NCI-H446 (cell line): ENCODE measurements at places on chromosomes 2 and 18.
A peak's percentile ranks its signal among the peaks of the same experiment; 100 is the strongest.

- DNase-seq: no peak
Measured at GRCh38 chr18:60215432-60215831, 157.1 kb downstream of the MC4R start.

- no peak for DNase-seq
Measured at GRCh38 chr2:24513281-24514071, 22.4 kb downstream of the NCOA1 start.

- DNase-seq: no peak
Measured at GRCh38 chr18:80176334-80177073, 67.4 kb downstream of the ADNP2 start.

DNA sequence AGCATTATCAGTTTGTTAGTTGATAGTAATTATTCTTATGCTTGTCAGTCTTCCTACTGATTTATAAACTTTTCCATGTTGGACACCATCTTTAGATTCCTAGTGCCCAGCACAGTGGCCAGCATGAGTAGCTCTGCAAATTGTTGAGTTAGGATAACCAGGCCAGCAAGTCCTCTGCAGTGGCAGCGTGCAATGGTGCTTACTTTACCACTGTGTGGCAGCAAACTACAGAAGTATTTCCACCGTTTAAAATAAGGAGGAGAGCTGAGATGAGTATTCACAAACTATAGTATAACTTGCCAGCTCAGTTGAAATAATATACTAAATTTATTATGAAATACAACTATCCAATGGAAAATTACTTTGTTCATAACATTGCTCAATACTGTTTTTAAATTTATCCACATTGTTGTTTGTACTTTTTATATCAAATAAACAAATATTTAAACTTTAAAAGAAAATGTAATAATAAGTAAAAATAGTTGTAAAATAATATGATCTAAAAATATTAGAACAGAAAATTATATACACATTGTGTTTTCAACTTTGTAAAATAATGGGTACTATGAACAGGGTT is 9.3 kb upstream of the THADA start:
- peak; percentile 44 for DNase-seq

DNA sequence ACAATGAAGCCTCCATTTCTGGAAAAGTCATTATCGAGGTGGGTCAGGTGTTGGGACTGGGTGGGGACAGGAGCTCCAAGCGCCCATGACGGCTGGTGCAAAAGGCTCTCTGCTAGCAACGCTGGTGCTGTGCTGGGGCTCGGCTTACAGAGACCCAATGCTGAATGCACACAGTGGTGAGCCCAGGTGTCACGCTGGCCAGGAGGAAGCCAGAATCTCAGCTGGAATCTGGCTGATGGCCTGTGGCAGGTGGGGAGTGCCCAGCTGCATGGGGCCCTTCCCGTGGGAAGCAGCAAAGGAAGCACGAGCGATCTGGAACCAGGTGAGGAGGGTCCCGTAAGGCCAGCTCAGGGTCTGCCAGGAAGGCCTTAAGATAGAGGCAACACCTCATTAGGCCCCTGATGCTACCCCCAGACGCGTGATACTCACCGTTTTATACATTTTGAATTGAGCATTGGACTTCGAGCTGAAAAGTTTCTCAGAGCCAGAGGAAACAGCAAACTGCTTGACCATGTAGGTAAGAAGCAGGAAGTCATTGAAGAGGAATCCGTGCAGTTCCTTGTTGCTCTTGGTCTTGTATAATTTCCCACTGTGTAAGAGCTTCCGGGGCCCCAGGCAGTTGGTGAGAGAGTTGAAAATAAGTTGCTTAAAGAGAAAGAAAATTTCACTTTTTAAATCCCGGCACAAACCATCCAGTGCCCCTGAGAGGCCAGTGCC is 34.7 kb downstream of the FAM228A start:
- no peak for DNase-seq
